NCI-H1417 treated with DMSO at 0.1 percent for 48 hours (cell line): ENCODE measurements at places on chromosomes 7 and 10.

DNA sequence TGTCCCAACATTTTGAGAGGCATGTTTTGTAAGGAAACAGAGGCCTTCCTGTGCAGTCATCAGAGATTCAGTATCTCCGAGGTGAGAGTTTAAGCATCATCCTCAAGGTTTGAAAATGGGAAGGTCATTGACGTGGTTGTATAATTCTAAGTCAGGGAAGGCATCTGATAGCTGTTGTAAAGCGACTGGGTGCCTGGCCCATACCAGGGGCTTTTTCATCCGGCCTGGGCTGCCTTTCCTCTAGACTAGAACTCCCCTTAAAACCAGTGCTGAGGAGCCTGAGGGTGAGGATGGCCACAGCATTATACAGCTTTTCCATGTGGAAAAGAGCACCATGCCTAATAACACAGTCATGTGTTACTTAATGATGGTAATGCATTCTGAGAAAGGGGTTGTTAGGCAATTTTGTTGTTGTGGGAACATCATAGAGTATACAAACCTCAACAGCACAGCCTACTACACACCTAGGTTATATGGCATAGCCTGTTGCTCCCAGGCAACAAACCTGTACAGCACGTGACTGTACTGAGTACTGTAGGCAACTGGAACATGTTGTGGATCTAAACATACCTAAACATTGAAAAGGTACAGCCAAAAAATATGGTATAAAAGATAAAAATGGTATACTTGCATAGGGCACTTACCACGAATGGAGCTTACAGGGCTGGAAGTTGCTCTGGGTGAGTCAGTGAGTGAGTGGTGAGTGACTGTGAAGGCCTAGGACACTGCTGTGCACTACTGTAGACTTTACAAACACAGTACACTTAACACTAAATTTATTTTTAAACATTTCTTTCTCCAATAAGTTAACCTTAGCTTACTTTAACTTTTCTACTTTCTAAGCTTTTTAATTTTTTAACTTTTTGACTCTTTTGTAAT, 13.5 kb upstream of the CACUL1 start:
- no peak for DNase-seq

- no peak for DNase-seq
Measured at GRCh38 chr10:78656417-78657162, 412.2 kb upstream of the ZMIZ1 start.

GRCh38 chr10:61937631-61938351, 36.3 kb downstream of the ARID5B start:
- DNase-seq, result no peak

DNA sequence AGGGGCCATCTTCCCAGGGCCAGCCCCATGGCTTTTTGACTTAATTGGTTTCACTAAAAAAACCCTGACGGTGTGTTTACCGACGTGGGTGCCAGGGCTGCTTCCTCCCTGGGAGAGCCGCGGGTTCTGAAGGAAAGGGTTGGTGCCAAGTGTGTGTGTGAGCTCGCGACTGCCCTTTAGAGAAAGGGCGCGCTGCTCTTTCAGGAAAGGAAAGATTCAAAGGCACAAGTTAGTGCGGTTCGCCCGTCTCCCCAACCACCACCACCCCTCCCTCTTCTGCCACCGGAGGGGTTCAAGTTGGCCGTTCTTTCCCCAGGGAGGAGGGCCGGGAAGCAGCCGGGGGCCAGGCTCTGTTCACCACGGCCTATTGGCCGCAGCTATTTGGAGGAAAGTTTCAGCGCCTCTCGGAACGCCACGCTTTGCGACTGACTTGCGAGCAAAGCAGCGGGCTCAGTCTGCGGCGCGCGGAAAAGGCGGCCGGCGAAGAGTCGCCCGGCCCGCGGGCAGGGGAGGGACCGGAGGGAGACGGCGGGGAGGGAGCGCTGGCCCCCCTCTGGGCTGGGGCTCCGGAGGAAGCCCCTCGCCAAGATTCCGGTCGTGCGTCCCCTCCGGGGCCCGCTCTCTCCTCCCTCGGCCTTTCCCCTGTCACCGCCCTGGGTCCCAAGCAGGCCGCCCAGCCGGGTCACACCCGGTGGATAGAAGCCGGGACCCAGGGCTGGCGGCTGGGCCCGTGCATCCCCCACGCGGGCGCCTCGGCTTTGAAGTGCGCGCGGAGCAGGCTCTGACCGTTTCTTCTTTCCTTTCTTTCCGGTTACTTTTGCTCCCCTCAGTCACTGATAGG, 165.9 kb upstream of the PPP1R3A start:
- no peak for DNase-seq

DNA sequence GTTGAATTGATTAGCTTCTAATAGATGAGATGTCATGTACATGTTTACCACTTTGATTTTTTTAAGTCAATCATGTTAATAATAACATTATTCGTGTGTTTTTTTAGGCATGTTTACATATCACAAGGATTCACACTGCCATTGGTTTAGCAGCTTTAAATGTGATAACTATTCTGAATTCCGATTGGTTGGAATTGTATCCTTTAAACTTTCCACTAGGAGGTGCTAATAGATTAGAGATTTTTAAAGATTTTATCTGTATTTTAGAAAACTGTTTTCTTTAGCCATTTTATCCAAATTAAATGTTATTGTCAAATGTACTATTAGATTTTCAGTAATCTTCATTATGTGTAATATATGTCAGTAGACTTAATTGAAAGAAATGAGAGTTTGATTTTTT, 83.2 kb downstream of the HECTD2 start:
- DNase-seq, result no peak
